ENCODE measurements at places on chromosomes 2 and 18. TPM values are rescaled to one million over a fixed set of nuclear protein-coding genes. Genes with fewer than 3 reads are reported as not detected.

TLX2 gene
- total RNA-seq = 0.34 TPM

TAF4B gene
- 4.0 TPM for total RNA-seq

SOWAHC gene
- total RNA-seq = 11.4 TPM

SCN2A gene
- 0.44 TPM for total RNA-seq

CNTNAP5 gene
- not detected for total RNA-seq

G6PC2 gene
- not detected for total RNA-seq

L3MBTL4 gene
- 0.05 TPM for total RNA-seq

ZBTB7C gene
- not detected for total RNA-seq

PRSS56 gene
- total RNA-seq = not detected

CYTIP gene
- 2.8 TPM for total RNA-seq

CRYGA gene
- total RNA-seq = not detected

TRIM43 gene
- total RNA-seq = not detected

PDE1A gene
- 3.7 TPM for total RNA-seq

CFAP210 gene
- total RNA-seq = not detected

WDR43 gene
- total RNA-seq = 32.3 TPM

DLX2 gene
- 4.2 TPM for total RNA-seq

LRRTM1 gene
- not detected for total RNA-seq

LRATD1 gene
- 0.57 TPM for total RNA-seq

CXCR4 gene
- 0.12 TPM for total RNA-seq

MRPL44 gene
- 33.5 TPM for total RNA-seq

CIDEA gene
- not detected for total RNA-seq

ARHGEF33 gene
- total RNA-seq = 0.02 TPM

PLEK gene
- total RNA-seq = 0.25 TPM

ATP6V1C2 gene
- total RNA-seq = not detected

VPS54 gene
- total RNA-seq = 19.5 TPM

GPR55 gene
- 0.79 TPM for total RNA-seq

ZDBF2 gene
- total RNA-seq = 9.1 TPM

NEMP2 gene
- total RNA-seq = 9.5 TPM

DSC2 gene
- not detected for total RNA-seq

COL3A1 gene
- total RNA-seq = 103 TPM

MZT2A gene
- total RNA-seq = 81.9 TPM

CCDC102B gene
- 2.7 TPM for total RNA-seq

KCNG2 gene
- not detected for total RNA-seq

PROM2 gene
- total RNA-seq = 2.9 TPM

DRC1 gene
- total RNA-seq = not detected

TMEM178A gene
- 3.9 TPM for total RNA-seq

CENPO gene
- total RNA-seq = 31.0 TPM

NPAS2 gene
- total RNA-seq = 3.6 TPM

PLCD4 gene
- 0.39 TPM for total RNA-seq

MOGAT1 gene
- total RNA-seq = not detected

UGT1A3 gene
- not detected for total RNA-seq
